ENCODE measurements at places on chromosomes 6 and 20.

DNA sequence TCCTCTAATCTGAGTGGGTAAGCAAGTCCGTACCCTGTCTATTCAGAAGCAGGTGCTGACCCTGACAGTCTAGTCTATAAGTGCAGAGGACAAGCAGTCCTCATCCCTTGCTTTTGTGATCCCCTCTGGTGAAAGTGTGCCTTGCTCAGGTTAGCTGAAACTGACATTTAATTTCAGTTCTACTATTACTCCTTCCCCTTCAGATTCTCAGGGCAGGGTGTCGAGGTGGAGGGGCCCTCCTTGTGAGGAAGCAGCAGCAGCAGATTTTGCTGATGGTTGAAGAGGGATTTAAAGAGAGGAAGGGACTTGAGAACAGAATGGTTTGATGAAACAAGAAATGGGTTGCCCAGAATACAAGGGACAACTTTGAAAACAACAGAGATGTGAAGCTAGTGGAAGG lies 309.3 kb downstream of the CLIC5 start:
- no peak for DNase-seq

DNA sequence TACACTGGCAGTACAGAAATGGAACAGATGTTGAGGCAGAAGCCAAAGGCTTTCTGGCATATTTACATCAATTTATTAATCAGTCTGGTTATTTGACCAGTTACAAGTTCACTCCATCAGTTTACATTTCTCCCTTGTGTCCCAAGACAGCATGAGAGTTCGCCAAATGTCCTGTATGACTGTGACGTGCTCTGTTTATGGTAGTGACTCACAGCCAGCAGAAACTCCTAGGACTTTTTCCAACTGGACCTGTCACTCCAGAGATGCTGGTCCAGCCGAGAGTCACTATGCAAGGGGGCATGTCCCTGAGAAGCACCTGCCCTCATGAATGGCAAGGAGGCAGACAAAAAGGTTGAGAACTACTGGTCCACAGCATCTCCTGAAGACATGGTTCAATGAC lies 160.0 kb downstream of the LRFN2 start:
- no peak for DNase-seq

DNA sequence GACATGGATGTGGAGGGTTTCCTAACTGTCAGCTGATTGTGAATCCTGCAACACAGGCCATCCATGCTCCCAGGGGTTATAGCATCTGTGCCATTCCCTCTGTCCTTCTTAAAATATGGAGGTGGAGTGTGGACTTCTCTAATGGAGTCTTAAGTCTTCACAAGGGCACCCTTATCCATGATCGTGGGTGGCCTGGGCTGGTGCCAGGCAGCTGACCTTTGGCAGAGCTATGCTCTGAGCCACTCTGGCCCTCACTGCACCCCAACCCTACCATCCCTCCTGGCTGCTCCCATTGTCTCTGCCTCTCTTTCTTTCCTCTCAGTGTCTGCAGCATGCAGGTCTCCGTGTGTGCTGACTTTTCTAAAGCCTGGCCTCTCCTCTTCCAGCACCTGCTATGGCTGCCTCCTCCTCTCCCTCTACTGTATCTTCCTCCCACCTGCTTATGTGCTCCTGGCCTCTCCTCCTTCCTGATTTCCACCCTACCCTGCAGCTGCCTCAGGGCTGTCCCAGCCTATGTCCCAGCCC lies 11.2 kb upstream of the PCMTD2 start:
- DNase-seq: no peak

DNA sequence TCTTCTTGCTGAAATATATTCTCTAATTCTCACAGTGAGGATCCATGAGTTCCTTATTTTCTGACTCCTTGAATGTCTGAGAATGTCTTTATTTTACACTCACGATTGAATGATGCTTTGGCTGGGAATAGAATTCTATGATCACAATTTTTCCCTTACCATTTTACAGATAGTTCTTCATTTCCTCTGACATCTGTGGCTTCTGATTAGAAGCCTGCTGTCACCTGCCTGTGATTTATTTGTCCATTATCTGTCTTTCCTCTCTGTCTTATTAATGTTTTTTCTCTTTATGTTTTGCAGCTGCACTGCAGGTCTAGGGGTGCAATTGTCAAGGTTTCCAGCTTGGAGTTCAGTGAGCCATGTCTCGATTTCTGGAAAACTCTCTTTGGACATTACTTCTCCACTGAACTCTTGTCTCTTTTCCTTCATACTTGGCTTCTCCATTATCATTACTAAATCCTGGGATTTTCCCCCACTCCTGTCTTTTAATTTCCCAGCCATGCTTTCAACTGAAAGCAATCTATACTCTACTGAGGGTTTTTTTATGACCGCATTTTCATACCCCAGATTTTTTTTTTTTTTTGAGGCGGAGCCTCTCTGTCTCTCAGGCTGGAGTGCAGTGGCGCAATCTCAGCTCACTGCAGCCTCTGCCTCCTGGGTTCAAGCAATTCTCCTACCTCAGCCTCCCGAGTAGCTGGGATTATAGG lies 121.2 kb upstream of the PRND start:
- no peak for DNase-seq

GRCh38 chr20:36806049-36806448 lies 32.5 kb upstream of the DSN1 start:
- DNase-seq: no peak

DNA sequence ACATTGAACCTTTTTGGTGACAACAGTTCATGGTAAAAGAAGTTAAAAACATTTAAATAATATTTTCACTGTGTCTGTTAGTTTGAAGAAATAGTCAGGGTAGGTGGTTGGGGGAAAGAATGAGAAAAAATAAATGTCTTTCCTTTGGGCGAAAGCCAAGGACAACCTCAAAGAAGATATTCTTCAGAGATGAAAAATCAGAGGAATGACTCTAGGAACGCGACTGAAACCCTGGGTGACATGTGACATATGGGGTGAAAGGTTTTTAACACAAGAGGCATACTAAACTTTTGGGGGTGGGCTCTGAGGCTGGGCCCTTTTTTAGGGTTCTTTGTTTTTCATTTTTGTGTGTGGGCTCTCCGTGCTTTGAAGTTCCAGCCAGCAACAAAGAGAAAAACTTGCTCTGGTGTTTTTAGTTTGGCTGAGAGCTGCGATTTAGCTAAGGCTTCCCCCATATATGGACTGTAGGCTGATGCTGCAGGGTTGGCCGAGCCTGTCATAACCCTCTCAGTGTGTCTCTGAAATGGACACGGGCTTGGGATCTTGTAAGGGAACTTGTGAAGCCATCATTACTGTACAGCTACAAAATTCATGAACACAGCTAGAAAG lies 610.1 kb upstream of the ARID1B start:
- no peak for DNase-seq

DNA sequence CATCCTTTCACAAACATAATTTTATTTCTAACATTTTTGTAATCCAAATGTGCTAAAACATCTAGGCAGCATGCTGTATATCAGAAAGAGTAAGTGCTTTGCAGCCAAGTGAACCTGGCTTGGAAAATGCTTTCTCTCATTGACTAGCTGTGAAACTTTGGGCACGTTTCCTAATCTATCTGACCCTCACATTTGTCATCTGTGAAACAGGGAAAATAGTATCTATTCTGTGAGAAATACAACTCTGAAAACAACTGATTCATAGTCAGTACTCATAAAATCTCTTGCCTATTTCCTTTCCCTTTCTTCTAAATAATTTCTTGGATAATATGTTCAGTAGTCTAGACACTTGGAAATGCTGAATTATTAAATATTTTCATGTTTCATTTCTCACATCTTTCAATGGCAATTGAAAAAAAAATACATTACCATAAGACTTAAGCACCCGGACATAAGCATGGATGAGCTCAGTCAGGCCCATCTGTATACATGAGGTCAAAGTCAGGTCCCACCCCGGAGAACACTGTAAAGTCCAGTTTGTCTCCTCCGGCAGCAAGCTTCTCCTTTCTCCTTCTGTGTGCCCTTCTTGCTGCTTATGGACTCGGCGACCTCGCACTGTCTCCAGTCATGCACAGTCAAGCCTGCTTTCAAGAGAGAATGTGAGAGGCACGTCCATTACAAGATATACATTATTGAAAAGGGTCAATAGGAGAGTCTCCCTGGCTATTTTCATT lies 455.0 kb upstream of the SOX4 start:
- no peak for DNase-seq

DNA sequence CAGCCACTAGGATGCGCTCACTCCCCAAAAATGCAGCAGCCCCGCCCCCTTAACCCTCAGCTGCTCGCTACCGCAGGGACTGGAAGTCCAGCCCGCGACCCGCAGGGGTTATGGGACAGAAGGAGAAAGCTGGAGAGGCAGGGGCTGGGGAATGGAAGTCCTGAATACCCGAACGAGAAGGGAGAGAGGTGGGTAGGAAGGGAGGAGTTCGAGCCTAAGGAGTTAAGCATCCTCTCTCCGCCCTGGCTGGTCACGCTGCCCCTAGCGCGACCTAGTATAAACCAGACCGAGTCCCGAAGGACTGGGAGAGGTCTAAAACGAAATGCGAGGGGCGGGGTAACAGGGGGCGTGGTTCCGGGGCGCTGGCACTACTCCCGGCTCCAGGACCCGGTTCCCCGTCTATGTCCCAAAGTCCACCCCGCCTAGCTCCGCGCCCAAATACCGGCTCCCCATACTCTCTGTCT lies 448 bp upstream of the DDAH2 start:
- peak; percentile 89 for DNase-seq

DNA sequence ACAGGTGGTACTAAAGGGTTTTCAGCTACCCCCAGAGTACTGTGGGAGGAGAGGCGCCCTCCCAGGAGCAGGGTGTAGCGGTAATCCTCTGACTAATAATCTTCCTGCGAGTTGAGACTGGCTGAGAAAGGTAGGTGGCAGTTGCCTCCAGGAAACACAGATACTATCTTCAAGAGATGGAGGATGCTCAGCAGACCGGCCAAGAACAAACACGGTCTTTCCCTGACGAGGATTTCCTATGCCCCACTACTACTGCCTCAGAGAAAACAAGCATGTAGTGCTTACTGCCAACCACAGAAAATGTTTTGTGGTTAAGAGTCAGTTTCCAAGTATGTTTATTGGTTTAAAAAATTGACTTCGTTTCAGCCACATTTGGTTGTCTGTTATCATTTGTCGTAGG lies 26.8 kb downstream of the C6orf89 start:
- DNase-seq: peak; percentile 48

GRCh38 chr20:2932498-2932897 lies 59.2 kb downstream of the PTPRA start:
- DNase-seq: no peak

GRCh38 chr6:128343706-128344105 lies 176.7 kb downstream of the PTPRK start:
- DNase-seq: no peak

GRCh38 chr6:138231381-138231886 lies 13.1 kb upstream of the PBOV1 start:
- DNase-seq: no peak

DNA sequence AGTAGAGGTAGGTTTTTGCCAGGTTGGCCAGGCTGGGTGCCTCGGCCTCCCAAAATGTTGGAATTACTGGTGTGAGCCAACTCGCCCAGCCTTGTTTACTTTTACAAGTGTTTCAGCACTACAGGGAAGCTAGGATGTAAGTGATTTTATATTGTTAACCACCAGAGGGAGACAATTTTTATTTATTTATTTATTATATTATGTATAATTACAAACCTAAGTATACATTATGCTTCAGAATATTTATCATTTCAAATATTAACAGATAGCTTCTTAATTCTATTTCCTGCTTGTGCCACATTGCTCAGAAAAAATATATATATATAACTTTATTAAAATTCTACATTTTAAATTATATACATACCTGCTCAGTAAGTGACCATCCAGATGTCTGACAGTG lies 9.8 kb downstream of the MMUT start:
- no peak for DNase-seq

All from CD8-positive, alpha-beta T cell (primary cell).